ENCODE measurements at places on chromosomes 1 and 21.

- DNase-seq = no peak
These were observed 1.8 kb upstream of the LEPR start for GRCh38 chr1:65418522-65419185.

DNA sequence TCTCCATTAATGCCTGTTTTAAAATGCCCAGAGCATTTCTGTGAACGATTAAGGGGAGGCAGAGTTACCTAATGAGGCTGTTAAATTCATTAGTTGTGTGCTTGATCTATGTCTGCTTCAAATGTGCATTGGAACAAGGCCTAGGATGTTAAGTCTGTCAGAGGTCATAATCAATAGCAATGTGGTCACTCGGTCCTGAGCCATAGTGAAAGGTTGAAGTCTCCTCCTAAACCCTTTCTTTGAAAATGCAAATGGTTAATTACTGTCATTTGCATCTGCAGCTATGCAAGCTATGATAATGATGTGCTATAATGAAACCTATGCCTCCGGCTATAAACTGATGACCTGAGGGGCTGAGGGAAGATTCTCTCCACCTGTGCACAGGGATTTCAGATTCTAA, 114.2 kb upstream of the NR5A2 start:
- DNase-seq = no peak

DNA sequence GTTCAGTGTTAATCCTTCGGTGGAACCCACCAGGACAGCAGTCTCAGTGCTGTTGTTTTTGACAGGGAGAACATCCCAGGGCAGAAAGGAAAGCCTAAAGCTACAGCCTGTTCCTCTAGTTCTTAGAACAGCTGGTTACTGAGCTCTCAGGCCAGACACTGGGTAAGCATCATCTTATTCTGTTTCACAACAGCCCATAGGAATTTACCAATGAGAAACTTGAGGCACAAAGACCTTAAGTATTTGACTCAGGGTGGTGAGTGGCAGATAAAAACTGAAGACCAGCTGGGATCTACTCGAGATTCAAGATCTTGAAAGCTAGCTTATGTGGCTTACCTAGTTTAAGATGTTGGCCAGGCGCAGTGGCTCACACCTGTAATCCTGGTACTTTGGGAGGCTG, 9.4 kb upstream of the NEK2 start:
- no peak for DNase-seq

DNA sequence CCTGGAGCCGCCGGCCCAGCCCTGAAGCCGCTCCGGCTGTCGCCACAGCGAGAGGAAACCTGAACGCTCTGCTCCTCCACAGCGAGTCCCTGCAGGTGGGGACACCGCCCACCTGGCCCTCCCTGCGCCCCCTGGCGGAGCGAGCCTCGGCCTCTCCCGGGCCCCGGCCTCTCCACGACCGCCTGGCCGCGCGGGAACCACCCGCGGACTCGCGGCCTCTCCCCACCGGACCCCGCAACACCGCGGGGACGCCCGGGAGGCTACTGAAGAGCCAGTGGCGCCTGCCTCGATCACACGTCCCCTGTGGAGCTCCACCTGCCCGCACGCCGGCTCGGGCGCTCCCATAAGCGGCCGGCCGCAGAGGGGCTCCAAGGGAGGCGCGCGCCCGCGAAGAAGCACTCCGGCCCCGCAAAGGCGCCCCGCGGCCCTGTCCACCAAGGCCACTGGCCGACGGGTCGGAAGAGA, 109.6 kb downstream of the KCNN3 start:
- DNase-seq = no peak

- DNase-seq = no peak
These were observed 34.1 kb downstream of the COL11A1 start for GRCh38 chr1:103074224-103074623.

- DNase-seq = no peak
These were observed 53.6 kb upstream of the EFHD2 start for GRCh38 chr1:15355968-15356625.

All from NCI-H2081 (cell line).